Activated CD4-positive, alpha-beta T cell treated with anti-CD3 and anti-CD28 coated beads, Interleukin-2, amount 50 U/mL, for 24 hours (primary cell): ENCODE measurements at places on chromosomes 16 and 17.
A peak's percentile ranks its signal among the peaks of the same experiment; 100 is the strongest.

GRCh38 chr17:47852113-47852949 is 1.4 kb upstream of the SP6 start:
- no peak for DNase-seq

DNA sequence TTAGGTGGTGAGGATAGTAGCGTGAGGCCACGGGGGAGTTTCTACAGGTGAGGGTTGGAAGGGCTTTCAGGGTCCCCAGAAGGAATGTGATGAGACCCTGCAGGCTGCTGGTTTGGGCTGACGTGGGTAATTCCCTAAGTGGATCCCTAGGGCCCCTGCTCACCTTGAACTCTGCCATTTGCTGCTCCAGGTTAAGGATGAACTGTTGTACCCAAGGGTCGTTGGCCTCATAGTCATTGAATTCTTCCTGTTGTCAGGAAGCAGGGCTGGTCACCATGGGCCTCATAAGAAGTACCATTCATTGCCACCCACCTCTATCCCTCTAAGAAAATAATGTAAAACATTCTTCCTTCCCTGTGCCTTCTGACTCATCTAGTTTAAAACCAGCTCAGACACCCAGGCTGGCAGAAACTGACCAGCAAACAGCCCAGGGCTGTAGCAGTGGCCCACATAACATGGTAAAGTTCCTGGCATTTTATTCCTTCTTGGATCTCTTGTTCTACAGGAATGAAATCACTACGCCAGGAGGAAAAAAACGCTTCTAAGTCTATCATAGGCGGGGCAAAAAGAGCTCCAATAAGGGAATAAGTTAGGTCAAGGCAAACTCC is 27.6 kb downstream of the FCSK start:
- no peak for DNase-seq

DNA sequence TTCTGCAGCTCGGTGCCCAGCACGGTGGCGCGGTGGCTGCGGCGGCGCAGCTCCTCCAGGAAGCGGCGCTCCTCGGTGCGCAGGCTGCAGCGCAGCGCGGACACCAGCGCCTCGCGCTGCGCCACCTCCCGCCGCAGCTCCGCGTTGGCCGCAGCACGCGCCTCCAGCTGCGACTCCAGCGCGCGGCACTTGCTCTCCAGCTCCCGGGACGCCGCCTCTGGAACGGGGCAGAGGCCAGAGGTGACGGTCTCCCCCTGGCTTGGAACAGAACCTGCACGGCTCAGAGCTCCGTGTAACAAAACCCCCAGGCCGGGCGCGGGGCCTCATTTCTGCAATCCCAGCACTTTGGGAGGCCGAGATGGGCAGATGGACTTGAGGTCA is 13.2 kb upstream of the CLUH start:
- DNase-seq: no peak

DNA sequence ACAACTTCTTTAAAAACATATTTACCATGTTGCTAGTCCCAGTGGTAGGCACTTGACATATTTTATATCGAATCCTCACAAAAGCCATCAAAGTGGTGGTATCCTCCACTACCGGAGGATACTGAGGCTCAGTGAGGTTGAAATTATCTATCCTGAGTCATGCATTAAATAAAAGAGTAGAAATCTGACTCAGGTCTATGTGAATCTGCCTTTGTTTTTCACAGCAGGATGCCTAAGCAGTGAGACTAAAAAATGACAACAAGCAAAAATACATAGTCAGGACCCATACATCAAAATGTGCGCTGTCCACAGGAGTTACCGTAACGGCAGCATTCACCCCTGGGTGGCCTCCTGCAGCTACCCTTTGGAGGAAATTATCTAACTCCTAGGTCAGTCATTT is 17.7 kb downstream of the BRD7 start:
- no peak for DNase-seq

DNA sequence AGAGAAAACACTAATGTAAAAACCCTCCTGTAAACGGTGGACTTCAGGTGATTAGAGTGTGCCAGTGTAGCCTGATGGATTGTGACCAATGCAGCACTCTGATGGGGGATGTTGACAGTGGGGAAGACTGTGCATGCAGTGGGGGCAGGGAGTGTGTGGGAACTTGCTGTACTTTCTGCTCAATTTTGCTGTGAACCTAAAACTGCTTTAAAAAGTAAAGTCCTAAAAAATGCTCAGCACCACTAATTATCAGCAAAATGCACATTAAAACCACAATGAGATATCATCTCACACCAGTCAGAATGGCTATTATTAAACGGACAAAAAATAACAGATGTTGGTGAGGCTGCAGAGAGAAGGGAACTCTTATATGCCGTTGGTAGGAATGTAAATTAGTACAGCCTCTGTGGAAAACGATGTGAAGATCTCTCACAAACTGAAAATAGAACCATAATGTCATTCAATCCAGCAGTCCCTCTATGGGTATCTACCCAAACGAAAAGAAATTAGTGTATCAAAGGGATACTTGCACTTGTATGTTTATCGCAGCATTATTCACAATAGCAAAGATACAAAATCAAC is 9.7 kb upstream of the ULK2 start:
- no peak for DNase-seq

- DNase-seq: no peak
Measured at GRCh38 chr17:45896803-45897693, 2.7 kb downstream of the MAPT start.

DNA sequence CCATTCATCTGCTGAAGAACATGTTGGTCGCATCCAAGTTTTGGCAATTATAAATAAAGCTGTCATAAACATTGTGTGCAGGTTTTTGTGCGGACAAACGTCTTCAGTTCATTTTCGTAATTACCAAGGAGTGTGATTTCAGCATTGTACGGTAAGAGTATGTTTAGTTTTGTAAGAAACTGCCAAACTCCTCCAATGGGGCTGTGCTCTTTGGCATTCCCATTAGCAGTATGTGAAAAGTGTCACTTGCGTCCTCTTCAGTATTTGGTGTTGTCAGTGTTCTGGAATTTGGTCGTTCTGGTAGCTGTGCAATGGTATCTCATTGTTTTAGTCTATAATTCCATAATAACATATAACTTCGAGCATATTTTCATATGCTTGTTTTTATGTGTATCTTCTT is 120.9 kb downstream of the BCAS3 start:
- DNase-seq: no peak

DNA sequence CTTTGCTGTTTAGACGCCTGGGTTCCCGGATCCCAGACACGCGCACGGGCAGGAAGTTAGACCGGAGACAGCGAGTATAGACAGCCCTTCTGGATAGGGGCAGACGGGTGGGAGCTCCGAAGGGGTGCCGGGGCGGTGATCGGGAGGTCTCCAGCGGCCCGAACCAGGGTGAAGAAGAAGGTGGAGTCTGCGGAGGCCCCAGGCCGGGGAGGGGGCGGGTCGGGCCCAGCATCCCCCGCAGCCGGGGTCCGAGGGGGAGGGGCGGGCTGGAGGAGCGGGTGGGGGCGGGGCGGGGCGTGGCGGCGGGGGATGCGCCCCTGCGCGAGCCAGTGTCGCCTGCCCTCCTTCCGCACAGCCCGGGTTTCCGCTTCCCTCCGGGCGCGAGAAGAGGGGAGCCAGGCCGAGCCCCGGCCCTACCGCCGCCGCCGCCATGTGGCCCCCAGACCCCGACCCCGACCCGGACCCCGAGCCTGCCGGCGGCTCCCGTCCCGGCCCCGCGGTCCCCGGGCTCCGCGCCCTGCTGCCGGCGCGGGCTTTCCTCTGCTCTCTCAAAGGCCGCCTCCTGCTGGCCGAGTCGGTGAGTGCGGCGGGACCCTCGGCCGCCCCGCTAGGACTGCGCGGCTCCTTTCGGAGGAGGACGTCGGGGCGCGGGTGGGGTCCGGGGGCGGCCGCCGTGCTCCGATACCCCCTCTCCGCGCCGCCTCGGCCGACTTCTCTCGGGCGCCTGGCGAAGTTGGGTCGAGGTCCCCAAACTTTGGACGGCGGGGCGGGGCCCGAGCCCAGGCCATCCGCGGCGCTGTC is at the start of gene CMTM3:
CMTM3 (plus strand) TSS at position 329 of the 801 bp plus-strand sequence; CDS start at position 431, 102 bp downstream.
- peak; percentile 62 for DNase-seq

GRCh38 chr16:85179344-85180046 is 67.2 kb upstream of the CIBAR2 start:
- no peak for DNase-seq

DNA sequence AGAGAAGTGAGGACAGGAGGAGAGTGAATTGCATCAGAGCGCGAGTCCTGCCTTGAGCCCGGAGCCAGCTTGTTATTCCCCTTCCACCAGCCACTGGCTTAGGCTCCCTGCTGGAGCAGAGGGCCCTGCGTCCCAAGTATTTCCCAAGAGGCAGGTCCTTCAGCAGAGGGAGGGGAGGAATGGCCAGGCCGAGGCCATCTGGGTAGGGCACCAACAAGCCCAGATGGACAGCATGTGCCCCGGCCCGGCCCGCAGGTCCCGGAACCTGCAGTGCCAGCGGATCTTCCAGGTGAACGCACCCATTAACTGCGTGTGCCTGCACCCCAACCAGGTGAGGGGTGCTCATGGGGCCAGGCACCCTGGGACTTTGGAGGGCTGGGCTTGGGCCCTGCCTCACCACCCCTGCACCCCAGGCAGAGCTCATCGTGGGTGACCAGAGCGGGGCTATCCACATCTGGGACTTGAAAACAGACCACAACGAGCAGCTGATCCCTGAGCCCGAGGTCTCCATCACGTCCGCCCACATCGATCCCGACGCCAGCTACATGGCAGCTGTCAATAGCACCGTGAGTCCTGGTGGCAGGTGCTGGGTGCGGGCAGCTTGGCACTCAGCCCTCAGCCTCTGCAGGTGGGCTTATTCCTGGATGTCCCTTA is 1.7 kb downstream of the MLST8 start:
- DNase-seq: no peak

GRCh38 chr16:84369105-84369504 is 767 bp downstream of the ATP2C2 start:
- no peak for DNase-seq

DNA sequence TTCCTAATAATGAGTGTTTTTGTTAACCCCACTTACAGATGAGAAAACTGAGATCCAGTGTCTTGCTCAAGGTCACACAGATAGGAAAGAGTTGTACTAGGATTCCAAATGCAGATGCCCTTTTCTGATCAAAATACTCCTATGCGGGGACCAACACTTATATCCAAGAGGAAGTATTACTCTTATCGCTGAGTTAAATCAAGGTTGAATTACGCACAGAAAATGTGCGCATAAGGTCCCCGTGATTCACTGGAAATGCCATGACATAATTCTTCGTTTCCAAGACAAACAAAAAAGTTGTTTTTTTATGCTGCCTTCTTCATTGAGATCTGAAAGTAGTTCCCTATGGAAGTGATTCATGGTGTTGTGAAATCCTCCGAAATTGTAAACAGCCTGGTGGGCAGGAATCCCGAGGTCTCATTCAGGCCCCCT is 463.8 kb upstream of the HSBP1 start:
- DNase-seq: no peak

DNA sequence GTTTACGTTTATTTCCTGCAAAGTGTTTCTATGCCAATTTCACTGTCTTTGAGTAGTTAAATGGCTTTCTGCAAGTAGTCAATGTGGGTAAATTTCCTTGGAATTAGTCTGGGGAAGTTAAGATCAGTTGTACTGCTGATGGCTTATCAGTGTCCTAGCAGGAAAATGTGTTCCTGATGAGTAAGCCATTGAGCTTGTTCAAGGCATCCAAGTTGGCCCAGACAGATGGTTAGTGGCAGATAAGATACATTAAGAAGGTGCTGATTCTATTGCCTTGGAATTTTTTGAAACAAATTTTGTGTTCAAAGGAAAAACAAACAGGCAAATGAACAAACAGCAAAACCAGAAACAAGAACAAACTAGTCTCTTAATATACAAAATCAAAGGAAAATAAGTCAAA is 258.4 kb downstream of the MAP2K6 start:
- DNase-seq: no peak

DNA sequence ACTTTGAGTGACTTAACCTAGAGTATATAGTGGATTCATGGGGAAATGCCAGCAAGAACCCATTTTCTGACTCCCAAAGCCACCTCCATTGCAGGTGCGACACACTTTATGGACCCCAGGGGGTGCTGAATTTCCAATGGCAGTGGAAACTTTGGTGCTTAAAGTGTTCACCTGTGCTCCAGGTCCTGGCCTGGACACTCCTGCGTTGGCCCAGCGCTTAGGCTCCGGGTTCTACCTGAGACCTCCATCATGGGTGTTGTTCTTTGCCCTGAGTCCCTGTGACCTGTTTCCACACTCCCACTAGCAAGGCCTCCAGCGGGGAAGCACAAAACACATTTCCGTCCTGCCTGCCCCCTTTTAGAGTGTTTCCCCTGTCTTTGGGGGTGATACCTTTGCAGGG is 3.0 kb downstream of the CCNF start:
- DNase-seq: no peak

- DNase-seq: no peak
Measured at GRCh38 chr17:49338883-49339282, 23.2 kb downstream of the ZNF652 start.

- DNase-seq: no peak
Measured at GRCh38 chr17:51439395-51440229, 179.3 kb downstream of the UTP18 start.

DNA sequence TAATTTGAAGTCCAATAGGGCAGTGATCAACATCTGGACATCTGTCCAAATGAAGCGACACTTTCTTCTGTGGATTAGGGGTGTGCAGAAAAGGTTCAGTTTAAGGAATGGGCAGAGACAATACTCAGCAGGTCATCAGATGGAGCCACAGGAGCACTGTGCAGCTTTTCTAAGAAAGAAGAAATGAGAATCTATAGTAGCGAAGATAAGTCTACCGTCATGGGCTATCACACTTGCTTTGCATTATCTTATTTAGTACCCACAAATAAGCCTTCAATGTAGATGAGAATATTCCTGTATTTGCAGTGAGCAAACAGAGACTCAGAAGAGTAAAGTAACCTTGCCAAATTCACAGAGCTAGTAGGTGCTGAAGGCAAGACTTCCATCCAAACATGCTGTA is 412.0 kb upstream of the GOT2 start:
- no peak for DNase-seq

- no peak for DNase-seq
Measured at GRCh38 chr16:86118467-86119307, 219.7 kb downstream of the IRF8 start.

DNA sequence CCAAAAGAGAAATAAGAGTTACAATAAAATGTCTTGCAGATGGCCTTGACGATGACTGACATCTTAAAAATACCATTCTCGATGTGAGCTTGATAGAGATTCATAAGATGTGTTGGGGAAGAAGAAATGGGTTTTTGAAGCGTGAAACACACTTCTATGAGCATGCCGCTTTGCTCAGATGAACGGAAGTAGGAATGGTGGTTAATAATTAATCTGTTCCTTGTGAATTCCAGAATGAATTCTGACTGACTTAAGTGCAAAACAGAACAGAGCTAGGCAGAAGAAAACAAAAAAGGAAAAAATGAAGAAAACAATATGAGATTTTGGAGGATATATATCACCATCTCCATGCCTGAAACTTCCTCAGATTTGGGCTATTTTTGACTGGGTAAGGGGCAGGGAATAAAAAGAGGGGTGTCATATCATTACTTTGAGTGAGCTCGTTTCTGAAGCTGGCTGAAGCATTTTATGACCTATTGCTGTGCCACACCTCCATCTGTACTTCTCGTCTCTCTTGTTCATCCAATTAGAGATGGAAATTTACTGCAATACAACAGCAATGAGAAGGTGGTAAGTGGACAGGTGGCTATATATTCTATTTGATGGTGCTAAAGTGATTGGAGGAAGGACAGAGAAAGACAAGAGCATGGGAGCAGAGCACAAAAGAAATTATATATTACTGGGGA is 1152.0 kb upstream of the CDH8 start:
- no peak for DNase-seq
